Amniotic epithelial cell (primary cell): ENCODE measurements at places on chromosomes 13 and 19.

DNA sequence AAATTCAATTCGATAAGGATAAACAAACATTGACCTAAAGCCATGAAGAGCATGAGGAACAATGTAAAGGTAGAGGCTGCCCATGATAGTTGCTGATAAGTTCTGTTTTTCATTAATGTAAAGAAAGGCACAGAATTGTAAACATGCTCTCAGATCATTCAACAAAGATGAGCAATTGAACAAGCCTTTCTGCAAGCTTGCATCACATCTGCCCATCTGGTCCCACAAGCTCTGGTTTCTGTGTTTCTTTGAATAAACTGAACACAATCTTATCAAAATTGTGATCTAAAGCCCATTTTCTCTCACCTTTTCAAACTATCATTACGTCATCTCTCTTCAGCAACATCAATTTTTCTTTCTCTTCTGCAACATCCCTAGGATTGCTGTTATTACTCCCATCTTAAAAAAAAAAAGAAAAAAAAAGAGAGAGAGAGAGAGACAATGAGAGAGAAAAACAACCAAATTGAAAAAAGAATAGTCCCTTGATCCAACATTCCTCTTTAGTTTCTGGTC, 487.2 kb upstream of the GPC6 start:
- peak; percentile 47 for DNase-seq

DNA sequence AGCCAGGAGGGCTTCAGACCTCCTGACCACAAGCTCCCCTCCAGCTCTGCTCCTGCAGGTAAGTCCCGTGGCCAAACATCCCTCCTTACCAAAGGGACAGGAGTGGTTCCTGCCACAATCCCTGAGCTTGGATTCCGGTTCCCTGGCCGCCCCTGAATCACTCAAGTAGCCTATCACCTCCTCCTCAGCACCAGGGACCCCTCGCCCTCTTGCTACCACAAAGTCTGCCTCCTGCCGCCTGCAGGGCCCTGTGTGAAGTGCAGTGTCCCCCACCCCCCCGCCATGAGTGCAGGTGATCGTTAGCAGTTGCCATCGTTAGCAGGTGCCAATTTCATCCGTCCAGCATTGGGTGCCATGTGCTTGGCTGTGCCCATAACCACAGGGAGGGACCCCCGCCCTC, 40.8 kb upstream of the RANBP3 start:
- DNase-seq = no peak

DNA sequence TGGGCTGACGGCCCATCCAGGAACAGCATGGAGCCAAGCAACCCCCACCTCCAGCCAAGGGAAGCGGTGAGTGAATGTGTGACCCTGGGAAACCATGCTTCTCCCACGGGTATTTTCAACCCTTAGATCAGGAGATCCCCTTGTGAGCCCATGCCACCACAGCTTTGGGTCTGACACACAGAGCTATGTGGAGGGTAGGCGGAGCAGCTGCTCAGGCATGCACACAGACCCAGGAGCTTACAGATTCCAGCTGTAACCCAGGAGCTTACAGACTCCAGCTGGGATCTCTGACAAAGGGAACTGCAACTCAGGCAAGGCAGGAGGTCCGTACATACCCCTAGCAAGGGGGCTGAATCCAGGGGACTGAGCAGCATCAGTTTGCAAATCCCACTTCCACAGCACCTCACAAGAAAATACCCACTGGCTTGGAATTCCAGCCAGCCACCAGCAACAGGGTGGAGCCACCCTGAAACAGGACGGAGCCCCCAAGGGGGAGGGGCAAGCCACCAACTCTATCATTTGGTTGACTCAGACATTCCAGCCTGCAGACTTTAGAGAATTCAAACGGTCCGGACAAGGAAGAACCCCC, 40.8 kb upstream of the RFXAP start:
- peak; percentile 64 for DNase-seq

GRCh38 chr19:9782338-9782737, 13.8 kb upstream of the ZNF846 start:
- DNase-seq = peak; percentile 27

DNA sequence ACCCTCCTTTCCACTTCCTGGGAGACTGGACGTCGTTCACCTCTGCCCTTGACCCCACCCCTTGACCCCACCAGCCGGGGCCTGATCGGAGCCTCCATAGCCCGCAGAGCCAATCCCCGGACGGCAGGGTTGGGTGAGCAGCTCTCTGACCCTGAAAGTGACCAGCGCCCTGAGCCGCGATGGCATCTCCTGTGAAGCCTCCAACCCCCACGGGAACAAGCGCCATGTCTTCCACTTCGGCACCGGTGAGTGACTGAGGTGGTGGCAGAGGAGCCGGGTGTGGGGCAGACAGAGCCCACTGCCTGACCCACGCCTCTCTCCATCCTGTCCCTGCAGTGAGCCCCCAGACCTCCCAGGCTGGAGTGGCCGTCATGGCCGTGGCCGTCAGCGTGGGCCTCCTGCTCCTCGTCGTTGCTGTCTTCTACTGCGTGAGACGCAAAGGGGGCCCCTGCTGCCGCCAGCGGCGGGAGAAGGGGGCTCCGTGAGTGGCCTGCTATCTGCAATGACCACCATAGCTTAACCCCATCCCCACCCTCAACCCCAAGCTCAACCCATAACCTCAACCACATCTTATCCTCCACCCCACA, 10.4 kb downstream of the BCAM start:
- DNase-seq = no peak

GRCh38 chr13:25867038-25867437, 184.8 kb downstream of the SHISA2 start:
- DNase-seq = no peak

DNA sequence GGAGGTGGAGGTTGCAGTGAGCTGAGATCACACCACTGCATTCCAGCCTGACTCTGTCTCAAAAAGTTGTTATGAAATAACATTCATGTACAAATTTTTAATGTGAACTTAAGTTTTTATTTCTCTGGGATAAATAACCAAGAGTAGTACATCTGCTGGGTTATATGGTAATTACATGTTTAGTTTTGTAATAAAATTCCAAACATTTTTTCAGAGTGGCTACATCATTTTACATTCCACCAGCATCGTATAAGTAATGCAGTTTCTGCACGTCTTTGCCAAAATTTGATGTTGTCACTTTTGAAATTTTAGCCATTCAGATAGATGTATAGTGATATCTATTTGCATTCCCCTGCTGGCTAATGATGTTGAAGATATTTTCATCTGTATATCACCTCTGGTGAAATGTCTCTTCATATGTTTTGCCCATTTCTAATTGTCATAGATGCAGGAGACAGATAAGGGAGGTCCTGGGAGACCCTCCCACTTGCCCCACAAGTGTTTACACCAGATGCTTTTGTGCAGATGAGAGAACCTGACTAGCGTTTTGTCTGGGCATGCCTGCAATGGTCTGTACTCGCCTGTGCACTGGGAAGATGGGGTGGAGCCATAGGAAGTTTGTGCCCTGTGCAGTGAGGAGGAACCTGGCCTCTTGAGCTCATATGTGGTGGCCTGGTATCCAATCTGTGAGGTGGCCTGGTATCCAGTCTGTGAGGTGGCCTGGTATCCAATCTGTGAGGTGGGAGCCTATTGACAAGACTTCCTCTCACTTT, 12.7 kb upstream of the KBTBD6 start:
- peak; percentile 25 for DNase-seq

- DNase-seq = peak; percentile 73
These were observed 3.4 kb downstream of the BSG start for GRCh38 chr19:575527-576506.

DNA sequence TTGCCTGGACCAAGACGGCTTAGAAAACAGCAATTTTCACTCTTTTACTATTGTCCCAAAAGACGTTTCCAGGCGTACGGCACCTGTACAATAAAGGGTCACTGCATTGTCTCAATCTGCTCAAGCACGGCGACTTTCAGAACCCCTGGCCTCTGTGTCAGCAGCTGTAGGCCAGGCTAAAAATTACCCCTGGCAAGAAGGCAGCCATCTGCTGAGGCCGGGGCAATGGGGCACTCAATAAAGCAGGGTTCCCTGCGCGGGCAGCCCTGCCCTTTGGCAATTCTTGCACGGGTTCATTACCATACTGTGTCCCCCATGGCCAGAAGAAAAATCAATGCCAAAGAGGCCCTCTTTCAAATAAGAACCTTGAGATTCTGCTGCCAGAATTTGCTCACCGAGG, 52.1 kb downstream of the STK24 start:
- DNase-seq = no peak
